GM23338 (cell line): ENCODE measurements at places on chromosomes 7 and 10. TPM values are rescaled to one million over a fixed set of nuclear protein-coding genes. Genes with fewer than 3 reads are reported as not detected.

Gene VIPR2
- 1.3 and 2.1 TPM in 2 replicates for total RNA-seq

Gene CALCR
- total RNA-seq, result 1.4 and 1.6 TPM in 2 replicates

Gene OPN1SW
- not detected in 2 replicates for total RNA-seq

Gene GRM8
- total RNA-seq, result 2.0 and 6.6 TPM in 2 replicates

Gene CLDN4
- 18.6 and 19.4 TPM in 2 replicates for total RNA-seq

Gene SPDYE5
- not detected in 2 replicates for total RNA-seq

DNA sequence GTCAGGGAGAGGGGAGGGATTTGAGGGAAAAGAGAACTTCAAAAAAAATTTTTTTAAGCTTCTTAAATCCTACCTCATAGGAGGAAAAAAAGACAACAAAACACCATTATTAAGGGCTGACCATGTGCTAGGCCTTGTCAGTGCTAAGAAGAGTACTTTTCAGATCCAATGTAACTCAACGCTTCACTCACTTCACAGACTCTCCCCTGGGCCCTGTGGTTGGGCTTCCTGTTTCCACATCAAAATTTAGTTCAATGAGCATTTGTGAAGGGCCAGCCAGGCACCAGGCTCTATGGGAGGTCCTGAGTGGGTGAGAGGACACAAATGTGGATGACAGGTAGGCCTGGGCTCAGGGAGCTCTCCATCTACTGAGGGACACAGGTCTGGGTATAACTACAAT lies 249.8 kb downstream of the PTEN start:
- no peak overlapping the region for H3K27ac ChIP-seq
- no peaks in the 10 kb centered on the region for H3K27me3 ChIP-seq
- no peak for DNase-seq
- H3K36me3 ChIP-seq, result no peaks in the 10 kb centered on the region; the same call in 1 of the 2 replicates
- no peak overlapping the region for H3K4me3 ChIP-seq

- no peak overlapping the region for H3K4me3 ChIP-seq
- H3K27ac ChIP-seq, result no peak overlapping the region
- DNase-seq, result no peak
- no peaks in the 10 kb centered on the region for H3K27me3 ChIP-seq
- no peaks in the 10 kb centered on the region for H3K4me1 ChIP-seq
Observed at GRCh38 chr7:47885309-47885986, 62.8 kb downstream of the PKD1L1 start.

DNA sequence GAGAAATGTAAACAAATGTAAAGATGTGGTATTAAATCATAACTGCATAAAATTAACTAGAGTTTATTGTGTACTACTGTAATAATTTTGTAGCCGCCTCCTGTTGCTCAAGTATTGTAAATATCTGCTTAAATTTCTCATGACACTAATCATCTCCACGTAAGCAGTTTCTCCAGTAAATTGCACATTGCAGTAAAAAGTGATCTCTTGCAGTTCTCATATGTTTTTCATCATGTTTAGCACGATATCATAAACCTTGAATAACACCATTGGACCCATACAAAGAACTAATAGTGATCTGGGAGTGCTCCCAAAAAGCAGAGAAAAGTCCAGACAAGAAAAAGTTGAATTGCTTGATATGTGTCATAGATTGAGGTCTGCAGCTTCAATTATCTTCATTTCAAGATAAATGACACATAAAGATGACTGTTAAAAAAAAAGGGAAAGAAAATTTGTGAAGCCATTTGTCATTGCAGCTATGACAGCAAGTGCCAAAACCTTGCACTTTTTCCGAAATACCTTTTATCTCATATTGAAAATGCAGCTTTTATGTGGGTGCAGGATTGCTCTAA lies 15.3 kb downstream of the LIPA start:
- H3K27ac ChIP-seq, result no peak overlapping the region
- no peak for DNase-seq
- no peak overlapping the region for H3K4me3 ChIP-seq
- H3K36me3 ChIP-seq, result peaks cover 7% of the 10 kb centered on the region; the same call in 1 of the 2 replicates

DNA sequence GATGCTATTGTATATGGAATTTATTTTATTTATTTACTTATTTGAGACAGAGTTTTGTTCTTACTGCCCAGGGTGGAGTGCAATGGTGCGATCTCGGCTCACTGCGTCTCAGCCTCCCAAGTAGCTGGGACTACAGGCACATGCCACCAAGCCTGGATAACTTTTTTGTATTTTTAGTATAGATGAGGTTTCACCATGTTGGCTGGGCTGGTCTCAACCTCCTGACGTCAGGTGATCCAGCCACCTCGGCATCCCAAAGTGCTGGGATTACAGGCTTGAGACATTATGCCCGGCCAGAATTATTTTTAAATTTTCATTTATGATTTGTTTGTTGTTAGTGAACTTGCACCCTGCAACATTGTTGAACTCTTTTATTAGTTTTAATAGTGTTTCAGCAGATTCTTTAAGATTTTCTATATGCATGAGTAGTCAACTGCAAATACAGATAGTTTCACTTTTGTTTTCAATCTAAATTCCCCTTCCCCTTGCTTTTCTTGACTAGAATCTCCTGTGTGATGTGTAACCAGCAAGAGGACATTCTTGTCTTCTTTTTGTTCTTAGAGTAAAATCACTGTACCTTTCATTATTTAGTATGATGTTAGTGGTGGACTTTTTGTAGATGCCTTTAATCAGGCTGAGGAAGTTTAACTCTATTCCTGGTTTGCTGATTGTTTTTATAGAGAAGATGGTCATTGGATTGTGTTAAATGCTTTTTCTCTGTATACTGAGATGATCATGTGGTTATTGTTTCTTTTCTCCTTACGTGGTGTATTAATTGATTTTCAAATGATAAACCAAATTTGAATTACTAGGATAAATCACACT lies 27.8 kb downstream of the ZNF33A start:
- no peaks in the 10 kb centered on the region for H3K4me1 ChIP-seq
- DNase-seq, result no peak
- H3K4me3 ChIP-seq, result no peak overlapping the region
- H3K36me3 ChIP-seq, result no peaks in the 10 kb centered on the region
- H3K27ac ChIP-seq, result no peak overlapping the region

- H3K27ac ChIP-seq, result no peak overlapping the region
- no peak overlapping the region for H3K4me3 ChIP-seq
- no peaks in the 10 kb centered on the region for H3K36me3 ChIP-seq
- no peaks in the 10 kb centered on the region for H3K27me3 ChIP-seq
Observed at GRCh38 chr10:98994030-98994429, 241.6 kb downstream of the HPSE2 start.

- DNase-seq, result no peak
- no peak overlapping the region for H3K27ac ChIP-seq
- no peaks in the 10 kb centered on the region for H3K27me3 ChIP-seq
- peaks cover 16% of the 10 kb centered on the region; the same call in 1 of the 2 replicates for H3K4me1 ChIP-seq
- H3K4me3 ChIP-seq, result no peak overlapping the region
- no peaks in the 10 kb centered on the region for H3K36me3 ChIP-seq
Observed at GRCh38 chr10:77192402-77192801, 445.2 kb downstream of the KCNMA1 start.

DNA sequence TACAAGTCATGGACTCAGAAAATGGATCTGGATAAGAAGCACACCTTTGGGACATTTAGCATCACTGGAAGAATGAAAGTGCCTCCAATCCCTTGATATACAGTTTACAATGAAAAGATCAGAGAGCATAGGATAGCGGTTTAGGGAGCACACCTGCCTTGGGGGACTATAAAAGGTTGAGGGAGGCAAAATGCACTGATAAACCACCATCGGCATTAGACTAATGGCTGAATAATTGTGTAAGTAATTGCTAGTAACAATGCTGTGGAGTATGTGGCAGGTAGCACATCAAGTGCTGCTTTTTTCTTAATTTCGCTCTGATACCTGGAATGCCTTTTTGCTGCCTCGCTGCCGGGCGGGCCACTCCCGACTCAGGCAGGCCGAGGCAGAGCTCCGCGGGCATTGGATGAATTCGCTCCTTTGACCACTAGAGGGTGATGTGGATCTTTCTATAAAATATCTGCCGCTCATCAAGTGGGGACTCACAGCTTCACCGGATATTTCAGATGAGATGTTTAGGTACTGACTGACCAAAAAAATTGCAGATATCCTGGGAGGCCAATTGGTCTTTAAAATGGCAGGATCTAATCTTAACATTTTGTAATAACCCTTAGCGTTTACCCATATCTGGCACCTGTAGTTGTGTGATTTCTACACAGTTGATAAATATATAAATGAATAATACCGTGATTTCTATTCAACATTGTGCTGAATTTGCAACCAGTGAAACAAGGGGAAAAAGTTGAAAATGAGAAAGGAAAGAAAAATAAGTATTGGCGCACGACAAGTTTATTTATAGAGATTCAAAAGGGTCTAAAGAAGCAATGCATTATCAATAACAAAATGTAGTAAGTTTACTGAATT lies 116.8 kb upstream of the PRSS1 start:
- peak; percentile 90 for DNase-seq
- H3K27ac ChIP-seq, result no peak overlapping the region
- no peaks in the 10 kb centered on the region for H3K27me3 ChIP-seq
- H3K4me1 ChIP-seq, result no peaks in the 10 kb centered on the region
- no peaks in the 10 kb centered on the region; the same call in 1 of the 2 replicates for H3K36me3 ChIP-seq
- H3K4me3 ChIP-seq, result no peak overlapping the region

DNA sequence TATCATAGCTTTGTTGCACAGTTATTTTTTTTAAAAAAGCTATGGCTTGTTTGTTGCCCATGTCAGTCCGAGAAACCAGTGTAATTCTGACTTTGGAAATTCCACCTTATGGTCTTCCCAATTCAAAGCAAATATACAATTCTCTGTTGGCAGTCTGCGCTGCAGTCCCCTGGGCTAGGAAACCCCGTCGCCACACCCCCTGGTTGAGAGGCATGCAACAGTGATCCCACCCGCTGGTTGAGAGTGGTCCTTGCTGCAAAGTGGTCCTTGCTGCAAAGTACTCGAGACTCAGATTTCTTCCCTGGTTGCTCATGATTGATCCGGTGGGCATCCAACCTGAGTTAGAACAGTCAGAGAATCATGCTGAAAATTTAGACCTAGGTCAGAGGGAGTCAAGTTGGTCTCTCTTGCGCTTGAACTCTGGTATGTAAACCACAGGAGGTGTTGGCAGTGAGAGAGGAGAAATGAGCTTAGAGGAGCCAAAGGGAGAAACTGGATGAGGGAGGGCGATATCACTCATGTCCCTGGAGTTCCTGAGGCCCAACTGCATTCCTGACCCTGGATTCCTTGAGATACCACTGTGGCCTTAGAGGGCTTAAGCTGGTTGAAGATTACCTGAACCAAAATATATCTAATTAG lies 45.0 kb upstream of the STK17A start:
- no peak for DNase-seq
- no peaks in the 10 kb centered on the region for H3K27me3 ChIP-seq
- no peak overlapping the region for H3K27ac ChIP-seq
- H3K4me1 ChIP-seq, result no peaks in the 10 kb centered on the region; the same call in 1 of the 2 replicates
- no peak overlapping the region for H3K4me3 ChIP-seq

GRCh38 chr10:110305767-110306451 lies 1.2 kb upstream of the SMNDC1 start:
- peak; percentile 82 for DNase-seq
- peaks cover 23% of the 10 kb centered on the region; the same call in 1 of the 2 replicates for H3K36me3 ChIP-seq
- no peaks in the 10 kb centered on the region; the same call in 1 of the 2 replicates for H3K4me1 ChIP-seq
- H3K4me3 ChIP-seq, result no peak overlapping the region
- H3K27ac ChIP-seq, result peak overlapping the region; percentile 97

GRCh38 chr7:85185424-85186082 lies 1.3 kb downstream of the SEMA3D start:
- peak overlapping the region; percentile 91 for H3K4me3 ChIP-seq
- peak; percentile 80 for DNase-seq
- H3K27me3 ChIP-seq, result peaks cover 50% of the 10 kb centered on the region
- no peaks in the 10 kb centered on the region for H3K36me3 ChIP-seq
- H3K27ac ChIP-seq, result no peak overlapping the region

DNA sequence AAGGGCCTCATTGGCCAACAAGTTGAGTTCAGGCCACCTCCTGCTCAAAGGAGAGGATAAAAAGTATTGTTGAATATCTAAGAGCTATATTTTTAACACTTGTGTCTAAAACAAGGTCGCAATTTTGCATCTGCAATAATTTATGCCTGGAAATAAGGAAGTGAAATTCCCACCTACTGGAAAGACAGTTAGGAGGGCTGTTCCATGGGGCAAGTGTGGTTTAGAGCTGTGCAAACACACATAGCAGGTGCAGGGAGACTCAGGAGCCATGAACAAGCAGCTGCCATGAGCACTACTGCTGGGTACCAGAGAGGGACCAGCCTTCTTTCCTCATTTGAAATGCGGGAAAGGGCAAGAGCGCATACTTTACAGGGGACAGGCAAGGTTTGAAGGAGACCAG lies 35.5 kb upstream of the IKZF1 start:
- DNase-seq, result no peak
- no peak overlapping the region for H3K4me3 ChIP-seq
- H3K27ac ChIP-seq, result no peak overlapping the region
- H3K4me1 ChIP-seq, result peaks cover 11% of the 10 kb centered on the region
- H3K27me3 ChIP-seq, result no peaks in the 10 kb centered on the region

DNA sequence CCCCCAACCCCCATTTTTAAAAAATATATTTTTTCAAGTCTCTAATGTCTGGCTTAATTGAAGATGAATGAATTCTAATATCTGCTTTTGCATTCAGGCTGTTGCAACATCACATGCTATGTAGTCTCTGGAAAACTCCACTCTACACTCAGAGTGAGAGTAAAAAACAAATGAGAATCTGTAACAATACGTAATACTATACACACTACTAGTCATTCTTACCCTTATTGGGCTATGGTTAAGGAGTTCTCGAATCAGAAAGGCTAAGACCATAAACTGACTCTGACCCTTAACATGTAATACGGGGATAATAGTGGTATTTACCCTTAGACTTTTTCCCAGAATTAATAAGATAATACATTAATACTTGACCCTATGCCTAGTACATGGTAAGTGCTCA lies 42.9 kb upstream of the TMEM168 start:
- no peak overlapping the region for H3K4me3 ChIP-seq
- no peaks in the 10 kb centered on the region; the same call in 1 of the 2 replicates for H3K36me3 ChIP-seq
- no peaks in the 10 kb centered on the region for H3K4me1 ChIP-seq
- H3K27me3 ChIP-seq, result no peaks in the 10 kb centered on the region
- H3K27ac ChIP-seq, result no peak overlapping the region

- H3K36me3 ChIP-seq, result no peaks in the 10 kb centered on the region
- H3K27me3 ChIP-seq, result no peaks in the 10 kb centered on the region
- no peak overlapping the region for H3K27ac ChIP-seq
- peak; percentile 78 for DNase-seq
Observed at GRCh38 chr7:37284805-37285231, 163.8 kb downstream of the ELMO1 start.

DNA sequence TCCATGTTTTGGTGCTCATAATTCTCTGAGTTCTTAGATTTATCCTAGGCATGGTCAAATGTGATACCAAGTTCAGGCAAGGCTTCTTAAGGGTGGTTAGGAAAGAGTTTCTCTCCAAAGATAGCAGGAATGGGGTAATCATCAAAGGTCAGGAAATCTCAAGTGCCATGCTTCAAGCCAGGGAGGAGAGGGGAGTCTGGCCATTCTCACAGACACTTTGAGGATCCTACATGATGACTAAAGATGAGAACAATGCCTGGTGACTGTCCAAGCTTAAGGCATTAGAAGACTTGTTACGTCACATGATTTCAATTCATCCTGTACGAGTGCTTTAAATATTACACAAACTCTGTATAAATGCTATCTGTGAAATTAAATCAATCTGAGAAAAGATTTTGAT lies 59.4 kb downstream of the POM121L12 start:
- DNase-seq, result no peak
- H3K4me3 ChIP-seq, result no peak overlapping the region
- H3K27me3 ChIP-seq, result no peaks in the 10 kb centered on the region
- H3K27ac ChIP-seq, result no peak overlapping the region
- H3K36me3 ChIP-seq, result no peaks in the 10 kb centered on the region
- H3K4me1 ChIP-seq, result no peaks in the 10 kb centered on the region

GRCh38 chr10:104300002-104300735 lies 31.2 kb downstream of the GSTO2 start:
- DNase-seq, result no peak
- no peaks in the 10 kb centered on the region for H3K27me3 ChIP-seq
- no peak overlapping the region for H3K27ac ChIP-seq
- no peak overlapping the region for H3K4me3 ChIP-seq
